Activated T-cell treated with anti-CD3 and anti-CD28 coated beads for 48 hours (primary cell): ENCODE measurements at places on chromosomes 5 and 9.
A peak's percentile ranks its signal among the peaks of the same experiment; 100 is the strongest.

- no peak for DNase-seq
Observed at GRCh38 chr5:37921452-37921851, 81.6 kb upstream of the GDNF start.

DNA sequence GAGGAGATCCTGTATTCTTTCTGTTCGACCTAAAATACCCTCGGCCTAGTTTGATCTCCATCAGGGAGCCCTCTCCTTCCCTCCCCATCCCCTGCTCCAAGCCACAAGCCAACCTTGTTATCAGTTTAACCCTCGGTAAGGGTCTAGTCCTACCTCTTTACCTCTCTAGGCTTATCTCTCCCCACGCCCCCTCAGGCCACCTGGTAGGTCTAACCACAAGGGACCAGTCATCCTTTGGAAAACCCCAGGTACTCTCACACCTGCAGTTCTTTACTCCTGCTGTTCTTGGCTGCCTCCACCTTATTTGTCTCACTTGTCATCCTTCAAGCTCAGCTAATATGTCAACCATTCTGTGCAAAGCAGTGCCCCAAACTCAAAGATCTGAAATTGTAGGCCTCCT lies 78.7 kb downstream of the RAD23B start:
- DNase-seq, result no peak

- DNase-seq, result no peak
Observed at GRCh38 chr9:79584655-79584982, 12.9 kb downstream of the TLE4 start.

DNA sequence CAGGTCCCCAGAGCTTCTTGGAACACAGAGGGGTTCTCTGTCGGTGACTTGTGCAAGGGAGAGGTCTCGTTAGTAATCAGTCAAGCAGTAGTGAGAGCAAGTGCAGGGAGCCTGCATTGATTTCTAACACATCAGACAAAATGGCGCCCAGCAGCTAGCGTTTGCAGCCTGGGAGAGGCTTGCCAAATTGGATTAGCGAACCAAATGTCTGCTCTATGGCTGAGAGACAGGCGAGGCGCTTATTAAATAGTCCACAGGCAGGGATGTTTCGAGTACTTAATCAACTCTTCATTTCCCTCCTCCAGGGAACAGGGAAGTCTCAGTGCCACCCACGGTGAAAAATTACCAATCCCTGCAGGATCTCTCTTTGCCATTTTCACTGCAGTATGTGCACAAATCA lies 131.4 kb upstream of the SHB start:
- no peak for DNase-seq

GRCh38 chr9:110329639-110330230 lies 7.9 kb downstream of the TXNDC8 start:
- DNase-seq, result no peak

GRCh38 chr5:128913551-128913950 lies 51.7 kb upstream of the SLC27A6 start:
- no peak for DNase-seq

GRCh38 chr9:20207176-20207575 lies 415.1 kb downstream of the MLLT3 start:
- no peak for DNase-seq

- DNase-seq, result no peak
Observed at GRCh38 chr9:106286249-106286648, 576.7 kb upstream of the ZNF462 start.

DNA sequence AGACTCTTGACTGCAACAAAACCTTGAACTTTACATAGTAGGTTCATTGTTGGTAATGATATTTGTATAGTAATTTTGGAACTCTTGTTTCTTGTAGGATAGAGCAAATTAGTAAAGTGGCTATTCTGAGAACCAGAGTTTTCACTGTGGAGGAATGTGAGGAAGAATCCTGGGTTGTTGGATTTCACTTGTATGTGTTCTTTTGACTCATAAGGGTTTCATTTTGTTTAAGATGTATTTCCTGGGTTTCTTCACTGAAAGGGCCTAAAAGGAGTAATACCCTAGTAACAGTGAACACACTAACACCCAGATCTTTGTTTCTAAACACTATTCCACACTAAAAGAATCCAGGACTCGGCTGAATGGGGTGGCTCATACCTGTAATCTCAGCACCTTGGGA lies 20.1 kb downstream of the TTC1 start:
- no peak for DNase-seq

- DNase-seq, result no peak
Observed at GRCh38 chr5:36685631-36686288, 79.4 kb downstream of the SLC1A3 start.

- no peak for DNase-seq
Observed at GRCh38 chr5:175749591-175749990, 91.7 kb downstream of the HRH2 start.

DNA sequence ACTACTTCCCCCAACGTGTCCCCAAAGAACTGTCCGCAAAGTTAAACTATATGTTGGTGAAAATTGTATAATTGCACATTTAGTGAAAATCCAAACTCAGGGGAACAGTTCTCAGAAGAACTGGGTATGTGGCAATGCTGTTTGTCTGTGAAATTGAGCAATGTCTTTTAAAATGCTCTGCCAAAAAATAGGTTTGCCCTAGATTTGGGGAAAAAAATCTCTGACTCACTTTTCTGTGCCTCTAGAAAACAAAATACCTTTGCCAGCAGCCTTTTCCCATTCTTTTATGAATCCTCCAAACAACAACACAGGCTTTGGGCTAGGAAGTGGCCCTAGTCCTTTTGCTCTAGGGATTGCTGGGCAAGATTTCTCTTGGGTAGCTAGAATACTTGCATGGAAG lies 37.4 kb upstream of the ZNF608 start:
- no peak for DNase-seq

- DNase-seq, result no peak
Observed at GRCh38 chr5:9722601-9723180, 92.5 kb upstream of the TAS2R1 start.

- DNase-seq, result no peak
Observed at GRCh38 chr5:31759925-31760324, 121.0 kb downstream of the PDZD2 start.

GRCh38 chr9:125241863-125242739 lies 958 bp upstream of the HSPA5 start:
- DNase-seq, result peak; percentile 23

GRCh38 chr5:432201-432927 lies 10.6 kb upstream of the EXOC3 start:
- no peak for DNase-seq

GRCh38 chr5:1007681-1008450 lies 736 bp upstream of the NKD2 start:
- DNase-seq, result no peak

DNA sequence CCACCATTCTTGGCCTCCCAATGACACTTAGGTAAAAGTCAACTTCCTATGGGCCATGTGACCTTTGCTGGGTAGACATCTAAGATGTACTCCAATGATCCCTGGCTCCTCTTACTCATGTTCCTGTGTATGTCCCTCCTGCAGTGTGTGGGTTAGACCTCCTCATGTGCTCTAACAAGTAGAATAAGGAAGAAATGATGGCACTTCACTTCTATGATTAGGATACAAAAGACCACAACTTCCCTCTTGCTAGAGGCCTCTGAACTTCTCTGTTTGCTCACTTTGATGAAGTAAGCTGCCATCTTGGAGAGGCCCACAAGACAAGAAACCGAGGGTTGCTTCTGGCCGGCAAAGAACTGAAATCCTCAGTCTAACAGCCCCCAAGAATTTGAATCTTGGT lies 131.8 kb downstream of the TAF11L14 start:
- no peak for DNase-seq

DNA sequence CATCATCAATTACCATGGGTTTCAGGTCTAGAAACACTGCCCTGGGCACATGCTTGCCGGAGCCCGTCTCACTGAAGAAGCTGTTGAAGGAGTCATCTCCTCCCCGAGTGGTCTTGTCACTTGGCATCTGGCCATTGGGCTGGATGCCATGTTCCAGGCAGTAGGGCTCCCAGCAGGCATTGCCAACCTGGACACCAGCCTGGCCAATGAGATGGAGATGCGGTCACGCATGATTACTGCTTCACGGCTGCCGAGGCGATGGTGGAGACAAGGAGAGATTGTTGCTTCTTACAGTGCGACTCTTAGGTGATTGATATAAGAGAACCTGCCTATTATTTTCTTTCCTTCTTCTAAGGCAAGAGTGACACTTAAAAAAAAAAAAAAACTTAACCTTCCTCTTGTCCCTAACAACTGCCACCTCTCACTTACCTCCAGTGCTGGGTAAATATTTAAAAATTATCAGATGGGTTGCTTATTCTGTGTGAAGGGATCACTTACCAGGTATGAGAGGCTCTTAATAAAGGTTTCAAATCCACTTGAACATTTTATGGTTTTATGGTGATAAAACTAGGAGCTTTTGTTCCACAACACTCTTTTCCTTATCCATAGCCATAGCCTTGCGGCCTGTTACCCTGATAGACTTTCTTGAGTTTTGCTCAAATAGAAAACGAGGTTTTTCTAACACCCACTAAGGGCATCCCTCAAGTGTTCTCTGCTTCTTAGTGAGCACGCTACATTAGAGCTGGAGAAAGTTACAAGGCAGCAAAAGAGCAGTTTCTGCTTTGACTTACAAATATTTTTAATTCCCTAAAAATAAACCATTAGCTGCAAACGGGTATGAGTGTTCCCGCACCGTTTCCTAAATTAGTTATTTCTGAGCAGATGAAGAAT lies 41.2 kb downstream of the NIM1K start:
- no peak for DNase-seq

DNA sequence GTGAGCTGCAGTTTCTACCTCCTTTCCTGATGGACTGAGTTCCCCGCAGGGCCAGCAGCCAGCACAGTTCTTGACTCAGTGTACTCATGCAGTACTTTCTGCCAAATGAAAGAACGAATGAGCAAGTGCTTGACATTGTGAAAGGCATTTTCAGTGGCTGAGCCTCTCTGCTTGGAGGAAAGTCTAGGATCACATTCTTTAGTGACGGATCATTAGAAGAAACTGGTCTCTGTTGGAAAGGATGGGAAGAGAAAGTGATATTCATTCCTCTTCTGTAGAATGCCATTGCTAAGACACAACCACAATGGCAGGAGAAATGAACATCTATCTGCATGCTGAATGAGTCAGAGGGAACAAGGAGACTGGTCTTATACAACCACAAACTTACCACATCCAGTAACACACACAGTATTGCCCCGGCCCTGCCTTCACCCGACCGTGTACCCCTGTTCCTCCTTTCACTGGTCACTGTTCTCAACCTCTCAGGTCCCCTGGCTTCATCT lies 206.9 kb downstream of the CRB2 start:
- DNase-seq, result no peak

- no peak for DNase-seq
Observed at GRCh38 chr5:38524022-38524421, 32.4 kb downstream of the LIFR start.

DNA sequence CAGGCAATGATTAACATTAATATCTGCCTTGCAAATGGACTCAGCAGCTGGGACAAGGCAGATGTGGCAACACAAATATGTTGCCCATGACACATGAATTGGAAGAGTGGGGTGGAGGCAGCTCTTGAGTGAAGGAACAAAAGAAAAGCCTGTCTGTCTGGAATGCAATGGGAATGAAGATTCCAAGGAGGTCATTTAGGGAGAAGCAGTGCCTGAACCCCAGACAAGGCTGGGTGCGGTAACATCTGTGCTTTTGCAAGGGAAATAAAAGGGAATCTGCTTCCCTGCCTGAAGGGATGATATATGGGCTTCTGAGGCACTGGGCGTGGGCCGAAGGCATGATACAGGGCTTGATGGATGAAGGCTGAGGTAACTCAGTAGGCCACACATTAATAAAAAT lies 94.1 kb upstream of the TRIM32 start:
- no peak for DNase-seq

DNA sequence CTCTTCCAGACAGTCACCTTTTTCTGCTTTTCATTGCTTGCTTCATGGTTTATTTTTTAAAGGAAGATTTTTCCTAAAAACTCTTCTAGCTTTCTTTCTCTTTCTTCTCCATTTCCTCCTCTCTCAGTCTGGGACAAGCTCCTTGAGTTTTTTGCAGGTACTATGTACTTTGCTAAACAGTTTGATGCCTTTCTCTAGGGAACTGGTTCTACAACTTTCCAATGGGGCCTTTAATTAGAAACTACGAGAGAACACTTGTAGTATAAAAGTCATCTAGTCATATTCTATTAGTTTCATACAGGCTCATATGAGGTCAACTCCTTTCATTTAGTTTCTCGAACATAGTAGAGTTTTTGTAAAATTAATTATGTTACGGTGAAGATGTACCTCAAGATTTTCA lies 189.6 kb downstream of the DOCK8 start:
- DNase-seq, result no peak

GRCh38 chr9:130988905-130989304 lies 20.1 kb upstream of the LAMC3 start:
- DNase-seq, result no peak

GRCh38 chr9:133786371-133786753 lies 48.2 kb upstream of the SARDH start:
- no peak for DNase-seq

GRCh38 chr5:177399997-177400868 lies at the start of gene PFN3:
Gene PFN3, minus strand, starts transcription at chr5:177400661. Its CDS starts 85 bp downstream, at chr5:177400576.
- no peak for DNase-seq

DNA sequence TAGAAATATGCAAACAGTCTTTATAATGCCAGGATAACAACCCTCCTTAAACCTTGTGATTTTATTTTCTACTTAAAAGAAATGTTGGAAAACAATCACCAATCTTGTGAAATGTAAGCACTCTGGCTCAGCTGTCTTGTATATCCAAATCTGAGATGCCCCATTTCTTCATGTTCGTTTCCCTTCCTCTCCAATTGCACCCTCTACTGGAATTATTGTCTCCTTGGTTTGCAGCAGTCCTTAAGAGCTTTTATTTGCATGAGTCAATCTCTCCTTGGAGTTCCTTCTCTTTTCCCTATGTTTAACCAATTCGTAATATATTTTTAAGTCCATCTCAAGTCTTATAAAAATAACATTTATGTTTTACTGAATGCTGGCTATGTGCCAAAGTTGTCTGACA lies 362.0 kb upstream of the CDH10 start:
- no peak for DNase-seq

- DNase-seq, result no peak
Observed at GRCh38 chr5:123092223-123092593, 3.2 kb downstream of the PRDM6 start.

DNA sequence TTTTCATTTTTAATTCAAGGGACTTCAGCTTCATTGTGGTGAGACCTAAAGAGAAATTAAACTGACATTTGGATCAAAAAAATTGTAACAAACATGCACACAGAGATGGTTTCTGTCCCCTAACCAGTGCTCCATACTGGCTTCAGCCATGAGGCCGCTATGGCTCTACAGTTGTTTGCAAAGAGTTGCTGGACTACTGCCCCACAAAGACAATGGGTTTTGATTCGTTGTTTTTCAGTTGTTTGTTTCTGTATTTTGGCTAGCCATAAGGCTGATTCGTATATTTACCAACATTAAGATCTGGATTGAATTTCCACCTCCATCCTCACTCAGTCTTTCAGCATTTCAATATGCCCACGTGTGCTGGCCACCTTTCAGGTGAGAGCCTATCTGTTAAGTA lies 163.7 kb upstream of the KIF2A start:
- DNase-seq, result no peak
